ENCODE measurements at places on chromosomes 4 and X.

- DNase-seq, result no peak
These were observed 258.6 kb downstream of the ADAM29 start for GRCh38 chr4:175176710-175177109.

DNA sequence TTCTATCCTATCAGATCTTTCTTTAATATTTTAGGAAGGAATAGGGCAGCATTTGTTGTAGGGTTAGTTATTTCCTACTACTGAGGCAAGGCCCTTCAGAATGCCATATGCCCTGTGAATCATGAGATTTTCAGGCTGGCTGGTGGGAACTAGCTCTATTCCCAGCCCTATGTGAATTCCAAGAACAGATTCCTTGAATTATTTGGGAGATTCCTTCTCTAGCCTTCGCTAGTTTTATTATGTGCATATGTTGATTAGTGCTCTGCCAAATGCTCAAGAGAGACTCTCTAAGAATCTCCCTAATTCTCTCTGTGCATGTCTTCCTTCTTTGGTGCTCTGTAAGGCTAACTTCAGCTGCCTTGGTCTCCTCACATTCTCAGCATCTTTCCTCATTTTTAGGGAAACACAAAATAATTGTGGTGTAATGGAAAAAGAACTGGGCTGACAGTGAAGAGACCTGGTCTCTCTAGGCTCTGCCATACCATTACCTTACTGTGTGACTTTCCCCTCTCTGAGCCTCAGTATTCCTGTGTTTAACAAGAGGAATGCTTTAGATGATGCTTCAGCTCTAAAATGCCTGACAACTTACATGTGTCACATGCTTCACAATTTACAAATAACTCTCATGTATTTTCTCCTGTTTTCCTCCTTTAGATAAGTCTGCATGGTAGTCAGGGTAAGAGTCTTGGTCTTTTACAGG, 79.7 kb downstream of the VMA21 start:
- no peak for DNase-seq

- no peak for DNase-seq
These were observed 91.4 kb downstream of the DCTD start for GRCh38 chr4:182825786-182826185.

DNA sequence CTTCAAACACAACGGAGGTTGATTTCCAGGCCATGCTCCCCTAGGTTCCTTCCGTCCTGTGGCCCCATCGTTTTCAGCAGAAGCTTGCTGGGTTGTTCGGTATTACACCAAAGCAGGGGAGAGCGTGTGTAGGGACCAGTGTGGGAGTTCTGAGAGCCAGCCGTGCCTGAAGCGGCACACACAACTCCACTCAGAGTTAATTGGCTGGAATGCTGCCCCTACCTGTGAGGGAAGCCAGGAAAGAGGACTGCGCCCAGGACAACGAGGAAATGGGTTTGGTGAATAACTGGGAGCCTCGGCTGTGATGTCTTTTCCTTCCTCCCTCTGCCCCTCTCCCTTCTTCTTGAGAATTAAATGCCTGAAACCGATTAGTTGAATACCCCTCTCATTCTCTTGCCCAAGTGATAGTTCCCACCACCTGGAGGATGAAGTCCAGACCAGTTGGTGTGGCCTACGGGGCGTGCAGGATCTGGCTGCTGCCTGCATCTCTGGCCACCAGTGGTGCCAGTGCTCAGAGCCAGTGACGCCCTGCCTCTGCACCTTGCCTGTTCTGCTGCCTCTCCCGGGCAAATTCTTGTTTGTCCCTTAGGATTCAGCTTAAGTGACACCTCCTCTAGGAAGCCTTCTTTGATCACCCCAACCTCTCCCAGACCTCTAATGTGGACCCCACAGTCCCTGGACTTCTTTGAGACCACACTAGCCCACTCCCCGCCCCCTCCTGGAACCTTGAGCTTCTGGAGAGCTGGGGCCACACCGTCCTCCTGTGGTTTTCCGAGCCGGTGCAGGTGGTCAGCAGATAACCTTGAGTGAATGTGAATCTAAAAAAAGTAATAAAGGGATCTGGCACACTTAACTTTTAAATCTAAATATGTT, 33.6 kb downstream of the TBC1D14 start:
- DNase-seq, result no peak

- no peak for DNase-seq
These were observed 41.4 kb upstream of the MAGEA4 start for GRCh38 chrX:151871244-151871643.

DNA sequence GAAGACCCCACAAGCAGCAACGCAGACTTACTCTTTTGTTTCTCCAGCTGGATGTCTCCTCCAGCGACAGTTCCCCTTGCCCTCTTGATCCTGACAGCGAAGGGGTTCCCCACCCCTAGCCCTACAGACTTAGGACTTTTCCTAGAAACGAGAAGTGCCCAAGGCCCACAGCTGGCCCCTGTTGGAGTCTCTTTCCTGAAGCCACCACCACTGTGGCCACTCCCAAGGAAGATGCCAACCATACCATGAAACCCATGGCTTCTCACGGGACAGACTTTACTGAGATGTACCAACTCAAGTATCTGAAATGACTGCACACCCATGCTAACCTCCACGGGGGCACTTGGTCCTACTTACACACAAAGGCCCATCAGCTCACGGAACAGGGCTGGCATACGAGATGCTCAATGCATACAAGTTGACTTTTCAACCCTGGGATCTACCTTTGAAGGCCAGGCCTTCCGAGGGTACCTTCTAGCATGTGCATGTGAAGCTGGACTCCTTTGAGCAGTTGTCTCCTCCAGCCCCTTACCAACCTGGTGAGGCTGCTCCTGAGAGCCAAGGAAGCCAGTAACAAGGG, 924 bp upstream of the IRAK1 start:
- no peak for DNase-seq

DNA sequence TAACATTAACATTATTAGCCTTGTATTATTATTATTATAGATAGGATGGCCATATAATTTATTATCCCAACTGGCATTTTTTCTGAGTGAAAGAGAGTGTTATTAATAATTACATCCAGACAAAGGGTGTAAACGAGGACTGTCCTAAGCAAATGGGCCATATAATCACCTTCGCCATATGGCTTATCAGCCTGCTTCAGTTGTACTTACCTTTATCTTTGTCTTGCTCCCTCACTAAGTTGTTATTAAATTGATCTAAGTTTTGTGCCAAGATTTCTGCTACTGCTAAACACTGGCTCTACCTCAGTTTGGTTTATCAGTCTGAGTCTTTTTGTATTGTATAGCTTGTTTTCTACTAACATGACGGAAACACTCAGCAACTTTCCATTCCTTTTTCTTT, 76.9 kb downstream of the STIM2 start:
- no peak for DNase-seq

- no peak for DNase-seq
These were observed 443.6 kb downstream of the UBE2NL start for GRCh38 chrX:144327495-144327894.

GRCh38 chr4:149754526-149754925, 61.1 kb downstream of the IQCM start:
- no peak for DNase-seq

DNA sequence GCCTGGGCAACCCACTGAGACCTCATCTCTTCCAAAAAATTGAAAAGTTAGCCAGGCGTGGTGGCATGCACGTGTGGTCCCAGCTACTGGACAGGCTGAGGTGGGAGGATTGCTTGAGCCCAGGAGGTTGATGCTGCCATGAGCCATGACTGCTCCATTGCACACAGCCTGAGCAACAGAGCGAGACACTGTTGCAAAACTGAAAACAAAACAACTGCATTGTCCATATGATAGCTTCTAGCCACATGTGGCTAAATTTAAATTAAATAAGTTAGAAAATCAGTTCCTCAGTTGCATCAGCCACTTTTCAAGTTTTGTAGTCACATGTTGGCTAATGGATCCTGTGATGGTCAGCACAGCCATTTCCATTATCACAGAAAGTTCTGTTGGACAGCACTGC, 67.9 kb downstream of the GAB1 start:
- no peak for DNase-seq

DNA sequence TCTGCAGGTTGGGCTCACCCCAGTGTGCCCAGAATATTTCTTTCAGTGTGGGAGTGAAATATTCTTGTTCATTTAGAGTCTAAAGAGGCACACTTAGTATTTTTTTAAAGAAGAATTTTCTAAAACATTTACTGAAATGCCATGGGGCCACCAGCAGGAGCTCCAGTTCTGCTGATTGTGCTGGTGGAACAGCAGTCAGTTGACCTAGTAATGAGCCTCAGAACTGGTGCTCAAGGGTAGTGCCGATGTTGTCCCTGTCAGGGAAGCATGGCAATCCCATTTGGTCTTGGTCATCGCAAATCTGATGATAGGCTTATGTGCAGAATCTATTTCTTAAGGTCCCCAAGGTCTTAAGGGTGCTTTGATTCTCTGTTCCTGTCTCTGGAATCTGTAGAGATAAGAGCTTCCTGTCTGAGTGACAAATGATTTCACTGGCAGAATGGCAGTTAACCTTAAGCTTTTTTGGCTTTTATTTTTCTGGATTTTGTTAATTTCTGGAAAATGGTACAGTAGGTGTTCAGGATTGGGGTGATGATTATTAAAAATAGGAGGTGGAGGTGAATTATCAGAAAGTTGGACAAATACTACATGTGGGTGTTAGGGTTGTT, 31.3 kb downstream of the JADE1 start:
- DNase-seq, result no peak

- no peak for DNase-seq
These were observed 45.5 kb upstream of the PRKG2 start for GRCh38 chr4:81260443-81261101.

DNA sequence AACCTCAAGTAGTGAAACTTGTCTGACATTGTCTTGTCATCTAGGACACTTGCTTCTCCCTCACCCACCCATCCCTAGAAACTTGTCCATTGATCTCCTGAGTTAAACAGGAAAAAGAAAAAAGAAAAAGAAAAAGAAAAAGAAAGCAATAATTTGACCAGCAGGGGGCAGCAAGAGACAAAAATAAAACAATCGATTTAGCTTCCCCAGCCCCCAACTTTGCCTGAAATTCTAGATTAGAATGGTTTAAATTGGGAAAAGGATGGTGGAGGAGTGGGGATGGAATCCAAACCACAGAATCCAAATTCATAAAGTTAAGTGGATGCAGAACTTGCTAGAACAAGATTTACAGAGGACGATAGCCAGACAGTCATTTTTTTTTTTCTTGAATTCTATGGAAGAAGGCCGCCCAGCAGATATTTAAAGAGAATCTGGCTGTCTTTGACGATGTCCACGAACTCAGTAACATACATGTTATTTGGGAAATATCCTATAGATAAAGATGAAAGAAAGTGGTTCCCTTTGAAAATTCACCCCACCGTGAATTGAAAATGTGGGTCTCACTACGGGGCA, 282.9 kb downstream of the USP46 start:
- peak; percentile 39 for DNase-seq

GRCh38 chr4:32022071-32022470, 1301.9 kb downstream of the PCDH7 start:
- DNase-seq, result no peak

Measured in CD4-positive, alpha-beta T cell treated with Interleukin-12 subunit alpha and Interleukin-12 subunit beta, for 1 hour (primary cell).